Stimulated activated CD4-positive, alpha-beta T cell treated with anti-CD3 and anti-CD28 coated beads, Interleukin-4, amount 100 ng/mL, for 4 hours (primary cell): ENCODE measurements at places on chromosomes 11 and 22.

DNA sequence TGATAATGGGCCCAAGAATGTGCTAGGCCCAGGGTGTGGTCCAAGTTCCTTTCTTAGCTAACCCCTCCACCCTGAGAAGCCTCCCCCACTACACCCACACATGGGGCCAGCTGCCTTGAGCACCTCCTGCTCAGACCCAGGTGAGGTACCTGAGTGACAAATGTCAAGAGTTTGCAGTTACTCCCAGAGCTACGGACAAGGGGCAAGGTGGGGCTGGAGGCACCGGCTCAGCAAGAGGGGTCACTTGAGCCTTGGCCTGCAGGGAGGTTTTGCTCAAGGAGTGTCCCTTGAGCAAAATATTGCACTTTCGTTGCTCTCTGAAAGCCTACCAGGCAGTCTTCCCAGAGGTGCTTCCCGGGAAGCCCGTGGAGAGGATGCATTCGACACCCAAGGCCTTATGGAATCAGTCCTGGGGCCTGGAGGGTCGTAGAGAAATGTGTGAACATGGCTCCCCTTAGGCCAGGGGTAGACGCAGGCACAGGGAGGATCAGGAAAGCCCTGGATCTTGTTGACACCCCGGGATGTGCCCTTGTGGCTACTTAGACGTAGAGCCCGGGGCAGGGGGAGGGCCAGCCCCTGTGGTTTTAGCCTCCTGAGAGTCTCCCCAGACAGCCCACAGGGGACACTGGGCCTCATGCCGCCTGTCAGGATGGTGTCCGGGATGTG is 114.2 kb downstream of the KCNQ1 start:
- no peak for DNase-seq

GRCh38 chr11:133832991-133833897 is 12.1 kb downstream of the SPATA19 start:
- no peak for DNase-seq

- DNase-seq: no peak
Measured at GRCh38 chr11:106152013-106152412, 74.6 kb downstream of the AASDHPPT start.

- DNase-seq: no peak
Measured at GRCh38 chr22:27011133-27011532, 353.7 kb downstream of the MIAT start.

GRCh38 chr22:33328789-33329296 is 270.7 kb upstream of the SYN3 start:
- no peak for DNase-seq

GRCh38 chr11:101510591-101510990 is 73.2 kb downstream of the TRPC6 start:
- no peak for DNase-seq

GRCh38 chr11:44466531-44467205 is 98.8 kb upstream of the CD82 start:
- DNase-seq: no peak

- no peak for DNase-seq
Measured at GRCh38 chr22:49454726-49455125, 372.9 kb downstream of the BRD1 start.

DNA sequence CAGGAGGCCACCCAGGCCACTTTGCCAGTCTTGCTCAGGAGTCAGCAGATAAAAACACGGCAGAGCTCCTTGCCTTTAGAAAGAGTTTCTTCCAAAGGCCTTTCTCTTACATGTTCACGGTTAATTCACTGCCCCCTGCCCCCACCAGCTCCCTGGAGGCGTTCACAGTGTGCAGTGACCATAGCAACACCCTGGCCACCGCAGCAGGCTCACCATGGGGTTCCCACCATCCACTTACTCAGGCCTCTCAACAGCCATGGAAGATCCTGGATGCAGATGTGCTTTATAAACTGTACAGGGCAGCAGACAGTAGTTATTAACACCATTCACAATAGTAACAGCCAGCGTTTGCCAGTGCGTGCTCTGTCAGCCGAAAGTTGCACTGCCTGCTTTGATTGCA is 10.6 kb upstream of the MYO7A start:
- no peak for DNase-seq

GRCh38 chr11:126332221-126332711 is 23.2 kb upstream of the ST3GAL4 start:
- no peak for DNase-seq

DNA sequence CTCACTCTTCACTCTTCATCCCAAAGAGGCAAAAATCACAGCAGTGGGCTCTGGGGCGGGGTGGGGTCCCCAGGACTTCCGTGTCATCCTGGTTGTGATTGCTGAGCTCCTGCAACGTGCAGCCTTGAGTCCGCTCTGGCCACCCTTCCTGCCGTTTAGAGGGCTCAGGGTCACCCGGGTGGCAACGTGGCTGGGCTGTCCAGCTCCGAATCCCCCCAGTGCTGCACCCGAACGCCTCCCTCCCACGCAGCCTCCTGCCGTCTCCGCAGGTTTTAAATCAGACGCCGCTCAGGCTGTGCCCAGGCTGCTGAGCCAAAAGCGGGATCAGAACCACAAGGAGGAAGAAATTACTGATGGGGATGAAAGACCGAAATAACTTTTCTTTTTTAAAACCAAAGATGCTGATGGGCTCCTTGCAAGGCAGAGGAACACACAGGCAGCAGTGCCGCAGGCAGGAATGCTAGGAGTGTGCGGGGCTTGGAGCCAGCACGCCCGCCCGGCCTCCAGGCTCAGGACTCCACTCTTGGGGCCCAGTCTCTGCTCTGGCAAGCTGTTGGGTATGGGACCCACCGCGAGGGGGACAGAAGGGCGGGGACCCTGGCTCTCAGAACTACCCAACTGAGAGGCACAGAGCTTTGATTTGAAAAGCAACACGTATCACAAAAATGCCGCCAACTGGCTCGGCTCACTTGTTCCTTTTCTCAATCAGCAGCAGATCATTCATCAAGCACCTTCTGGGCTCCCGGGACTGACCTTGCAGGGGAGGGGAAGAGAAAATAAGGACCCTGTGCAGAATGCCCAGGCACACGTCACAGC is 313.0 kb downstream of the CTTN start:
- DNase-seq: no peak

DNA sequence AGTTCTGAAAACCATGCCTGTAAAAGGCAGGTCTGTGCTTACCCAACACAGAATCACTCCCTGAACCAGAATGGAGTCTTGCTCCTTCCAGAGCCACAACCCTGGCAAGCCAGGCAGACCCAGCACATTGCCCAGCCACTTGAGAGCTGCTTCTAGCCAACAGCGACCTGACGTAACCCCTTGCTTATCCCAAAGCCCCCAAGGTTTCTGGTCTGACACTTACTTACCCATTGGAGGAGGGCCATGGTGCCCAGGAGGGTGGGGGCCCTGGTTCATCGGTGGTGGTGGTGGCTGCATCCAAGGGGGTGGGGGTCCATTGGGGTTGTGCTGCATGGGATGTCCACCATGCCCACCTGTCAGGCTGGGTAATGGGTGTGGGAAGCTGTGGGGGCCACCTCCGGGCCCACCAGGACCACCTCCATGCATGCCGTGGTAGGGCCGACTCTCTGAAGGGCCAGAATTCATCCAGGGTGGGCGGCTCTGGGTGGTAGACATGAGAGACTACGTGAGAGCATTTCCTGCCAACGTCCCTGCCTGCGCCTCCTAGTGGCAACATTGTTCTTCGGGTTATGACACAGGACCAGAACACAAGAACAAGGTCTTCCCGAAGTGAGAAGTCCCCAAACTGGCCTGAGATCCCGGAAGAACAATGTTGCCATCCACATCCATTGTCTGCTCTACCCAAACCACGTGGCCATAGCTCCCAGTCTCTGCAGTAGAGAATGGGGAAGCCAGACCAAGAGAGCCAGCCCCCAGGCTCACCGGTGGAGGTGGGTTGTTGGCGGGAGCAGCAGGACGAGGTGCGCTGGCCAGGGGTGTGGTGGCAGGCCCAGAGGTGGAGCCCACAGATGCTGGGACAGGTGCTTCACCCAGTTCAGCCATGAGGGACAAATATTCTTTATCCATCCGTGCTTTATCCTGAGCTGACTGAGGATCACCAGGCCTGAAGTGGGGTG is 7.8 kb upstream of the PYGM start:
- peak; percentile 72 for DNase-seq

- DNase-seq: no peak
Measured at GRCh38 chr11:14330881-14331280, 28.1 kb downstream of the RRAS2 start.

DNA sequence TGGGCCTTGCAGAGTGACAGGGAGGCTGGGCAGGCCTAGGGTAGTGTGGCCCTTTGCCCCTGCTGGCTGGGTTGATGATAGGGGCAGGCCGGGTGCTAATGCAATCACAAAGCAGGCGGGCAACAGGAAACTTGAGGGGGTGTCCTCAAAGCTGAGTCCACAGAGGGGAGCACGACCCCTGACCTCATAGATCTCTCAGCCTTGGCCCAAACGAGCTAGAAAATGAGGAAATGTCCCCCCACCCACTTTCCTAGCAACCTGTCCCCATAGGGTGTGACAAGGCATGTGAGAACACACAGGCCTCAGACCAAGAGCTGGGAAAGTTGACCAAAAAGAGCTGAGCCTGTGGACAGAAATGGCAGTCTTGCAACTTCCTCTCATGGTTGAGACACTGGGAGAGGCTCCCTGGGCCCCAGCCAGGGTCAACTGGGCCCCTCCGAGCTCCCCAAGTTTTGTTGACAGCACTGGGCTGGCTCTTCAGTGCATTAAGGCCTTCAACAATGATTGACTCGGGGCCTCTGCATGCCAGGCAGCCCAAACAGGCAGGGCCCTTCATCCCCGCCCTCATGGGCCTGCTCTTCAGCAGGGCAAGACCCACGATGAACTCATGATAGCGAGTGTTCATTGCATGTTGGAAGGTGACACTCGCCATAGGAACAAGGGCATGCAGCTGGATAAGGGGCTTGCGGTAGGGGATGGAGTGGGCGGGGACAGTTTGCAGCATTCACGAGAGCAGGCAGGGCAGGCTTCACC is 9.8 kb upstream of the SPI1 start:
- DNase-seq: no peak

GRCh38 chr11:74577181-74577580 is 15.2 kb upstream of the POLD3 start:
- no peak for DNase-seq

DNA sequence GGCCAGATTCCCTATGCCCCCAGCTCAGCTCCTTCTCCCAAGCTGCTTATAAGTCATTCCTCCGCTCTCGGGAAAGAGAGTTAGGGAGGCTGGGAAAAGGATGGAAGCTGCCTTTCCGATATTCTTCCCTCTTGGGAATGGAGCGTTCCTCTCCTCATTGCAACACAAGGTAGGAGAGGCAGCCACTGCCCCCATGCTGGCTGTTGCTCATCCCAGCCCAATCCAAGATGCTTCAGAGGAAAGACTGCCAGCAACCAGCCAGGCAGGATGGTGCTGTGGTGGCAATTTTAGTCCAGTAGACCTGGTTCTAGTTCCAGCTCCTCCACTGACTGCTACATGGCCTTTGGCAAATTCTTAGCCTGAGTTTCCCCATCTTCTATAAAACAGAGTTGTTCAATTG is 13.7 kb upstream of the C11orf96 start:
- no peak for DNase-seq

DNA sequence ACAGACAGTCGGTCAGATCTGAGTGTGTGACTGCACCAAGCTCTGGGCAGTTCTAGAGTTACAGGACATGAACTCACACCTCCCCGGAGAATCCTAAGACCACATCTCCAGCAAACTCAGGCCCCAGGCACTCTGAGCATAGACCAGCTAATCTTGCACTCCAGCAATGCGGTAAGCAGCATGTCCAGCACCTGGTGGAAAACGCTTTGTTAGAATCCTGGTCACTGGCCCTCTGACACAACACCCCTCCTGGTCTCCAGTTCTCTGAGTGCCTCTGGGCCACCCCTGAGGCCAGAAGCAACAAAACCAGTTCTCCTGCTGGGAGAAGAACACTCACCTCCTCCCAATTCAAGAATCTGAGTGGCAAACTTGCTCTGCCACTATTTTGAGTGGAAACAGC is 82.7 kb upstream of the TMEM45B start:
- no peak for DNase-seq

DNA sequence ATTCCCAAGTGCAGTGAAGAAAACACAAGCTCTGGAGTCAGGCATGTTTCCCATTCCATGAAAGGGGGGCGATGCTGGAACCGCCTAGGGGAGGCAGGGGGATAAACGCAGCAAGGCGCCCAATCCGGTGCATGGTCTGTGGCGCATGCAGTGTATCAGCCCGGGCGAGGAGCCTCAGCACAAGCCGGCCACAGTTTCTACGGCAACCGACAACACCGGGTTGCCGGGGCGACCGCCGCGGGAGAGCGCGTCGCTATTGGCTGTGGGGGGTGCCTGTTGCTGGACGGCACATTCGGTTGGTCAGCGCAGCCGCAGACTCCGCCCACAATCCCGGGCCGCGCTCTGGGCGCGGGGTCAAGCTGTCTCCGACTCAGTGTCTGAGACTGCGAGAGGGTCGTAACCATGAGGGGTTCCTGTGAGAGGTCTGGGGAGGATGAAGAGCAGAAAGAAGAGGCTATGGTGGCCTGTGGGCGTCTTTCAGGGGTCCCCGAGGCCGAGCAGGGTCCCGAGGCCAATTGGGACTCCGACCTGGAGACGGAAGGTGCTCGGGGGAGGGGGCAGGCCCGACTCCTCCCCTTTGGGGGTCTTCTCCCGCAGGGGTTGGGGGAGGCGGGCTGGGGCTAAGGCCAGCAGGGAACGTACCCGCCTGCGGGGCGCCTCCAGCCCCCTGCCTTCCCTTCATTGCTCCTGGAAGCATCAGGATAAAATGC is at the start of gene LRRC74B:
Gene LRRC74B, plus strand, starts transcription at position 362 of the 710 bp plus-strand sequence. Its CDS starts 41 bp downstream, at position 403.
- peak; percentile 49 for DNase-seq

- DNase-seq: no peak
Measured at GRCh38 chr22:27612115-27612514, 189.4 kb downstream of the MN1 start.

GRCh38 chr22:40476341-40476740 is 105.9 kb downstream of the SGSM3 start:
- no peak for DNase-seq

DNA sequence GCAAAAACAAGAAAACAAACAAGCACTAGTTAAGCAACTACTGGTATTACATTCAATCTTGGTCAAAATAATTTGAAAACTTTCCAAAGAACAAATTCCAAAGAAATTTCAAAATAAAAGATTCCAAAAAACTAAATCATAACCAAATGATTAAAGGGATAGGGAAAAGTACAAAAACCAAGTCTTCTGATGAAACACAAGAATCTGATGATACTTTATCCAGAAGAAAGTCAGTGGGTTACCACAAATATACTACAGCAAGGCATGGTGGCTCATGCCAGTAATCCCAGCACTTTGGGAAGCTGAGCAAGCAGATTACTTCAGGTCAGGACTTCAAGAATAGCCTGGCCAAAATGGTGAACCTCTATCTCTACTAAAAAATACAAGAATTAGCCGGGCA is 59.1 kb downstream of the NUP98 start:
- DNase-seq: no peak

DNA sequence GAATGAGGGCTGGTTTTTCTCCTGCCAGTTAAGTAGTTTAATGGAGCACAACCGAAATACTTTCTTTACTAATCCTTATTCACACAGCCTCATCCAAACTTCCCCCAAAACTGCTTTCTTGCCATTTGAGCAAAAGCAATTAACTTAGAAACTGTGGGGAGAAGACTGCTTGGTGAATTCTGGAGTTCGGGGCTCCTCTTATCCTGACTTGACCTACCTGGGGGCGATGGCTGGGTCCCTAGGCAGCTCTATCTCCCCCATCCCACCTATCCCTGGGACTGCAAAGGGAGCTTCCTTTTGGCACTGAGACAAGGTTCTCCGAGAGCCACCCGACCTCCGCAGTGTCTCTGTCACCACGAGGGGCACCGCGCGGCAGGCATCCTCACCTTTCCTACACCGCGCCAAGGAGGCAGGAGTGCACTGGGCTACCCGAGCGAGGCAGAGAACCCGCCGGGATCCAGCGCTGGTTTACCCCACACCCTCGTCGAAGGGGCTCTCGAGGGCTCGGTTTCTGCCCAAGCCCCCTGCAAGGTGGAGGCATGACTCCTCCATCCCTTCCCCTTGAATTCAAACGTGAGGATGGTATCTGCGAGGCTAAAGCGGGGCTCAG is 759 bp downstream of the DESI1 start:
- DNase-seq: peak; percentile 47
